ENCODE measurements at places on chromosomes 11 and 22. TPM values are rescaled to one million over a fixed set of nuclear protein-coding genes. Genes with fewer than 3 reads are reported as not detected.

- no peaks in the 10 kb centered on the region for H3K36me3 ChIP-seq
- H3K4me1 ChIP-seq, result peaks cover 17% of the 10 kb centered on the region
- H3K4me3 ChIP-seq, result no peak overlapping the region
- peaks cover 5% of the 10 kb centered on the region for H3K27me3 ChIP-seq
- no peak for DNase-seq
These were observed 3.3 kb upstream of the CRACR2B start for GRCh38 chr11:824292-824880.

DNA sequence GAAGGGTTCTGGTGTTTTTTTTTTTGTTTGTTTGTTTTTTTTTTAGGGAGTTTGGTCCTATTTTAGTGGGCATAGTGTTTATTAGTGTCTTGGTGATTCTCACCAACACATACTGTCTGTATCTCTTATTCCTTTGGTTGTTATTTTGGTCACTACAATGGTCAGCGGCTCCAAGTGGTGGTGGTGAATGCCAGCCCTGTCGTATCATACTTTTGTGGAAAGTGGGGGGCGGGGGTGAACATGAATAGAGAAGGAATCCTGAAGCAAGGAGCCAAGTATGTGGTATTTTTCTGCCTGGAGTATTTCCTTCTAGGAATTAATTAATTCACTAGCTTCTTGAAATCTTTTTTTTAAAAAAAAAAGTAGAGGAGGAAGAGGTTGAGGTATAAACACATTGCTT is 79.6 kb downstream of the GRK3 start:
- no peaks in the 10 kb centered on the region for H3K27me3 ChIP-seq
- no peaks in the 10 kb centered on the region for H3K36me3 ChIP-seq
- no peak overlapping the region for H3K27ac ChIP-seq
- H3K4me3 ChIP-seq, result no peak overlapping the region

- H3K4me1 ChIP-seq, result no peaks in the 10 kb centered on the region
- peaks cover 5% of the 10 kb centered on the region for H3K36me3 ChIP-seq
- no peak overlapping the region for H3K27ac ChIP-seq
- no peak for DNase-seq
These were observed 35.5 kb downstream of the ACO2 start for GRCh38 chr22:41504397-41504796.

DNA sequence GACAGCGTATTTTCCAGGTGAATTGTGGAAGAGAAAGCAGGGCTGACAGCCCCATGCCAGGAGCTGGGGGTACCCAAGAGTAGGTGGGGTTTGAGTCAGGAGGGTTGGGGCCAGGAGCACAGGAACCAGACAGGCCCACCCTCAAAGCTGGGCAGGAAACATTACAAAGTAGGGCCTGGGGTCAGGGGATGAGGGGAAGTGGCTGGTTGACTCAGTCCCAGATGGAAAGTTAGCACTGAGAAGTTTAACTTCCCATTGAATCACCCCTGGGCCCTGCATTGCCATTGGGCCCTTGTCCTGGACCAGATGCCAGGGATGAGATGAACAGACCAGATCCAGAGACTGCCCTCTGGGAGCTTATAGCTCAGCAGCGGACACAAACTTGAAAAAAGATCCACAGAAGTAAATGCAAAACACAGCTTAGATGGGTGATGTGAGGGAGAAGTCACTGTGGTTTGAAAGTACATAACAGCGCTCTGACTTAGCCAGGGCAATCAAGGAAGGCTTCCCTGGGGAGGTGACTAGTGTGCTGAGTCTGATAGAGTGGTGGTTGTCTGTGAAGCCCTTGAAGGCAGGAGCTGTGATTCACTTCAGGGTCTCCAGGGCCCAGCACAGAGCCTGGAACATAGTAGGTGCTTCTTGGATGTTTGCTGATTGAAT is 2.2 kb downstream of the MAFF start:
- peaks cover 5% of the 10 kb centered on the region for H3K4me1 ChIP-seq
- H3K4me3 ChIP-seq, result no peak overlapping the region
- no peaks in the 10 kb centered on the region for H3K27me3 ChIP-seq
- DNase-seq, result no peak
- no peaks in the 10 kb centered on the region for H3K36me3 ChIP-seq
- peak overlapping the region; percentile 88 for H3K27ac ChIP-seq

Gene CTNND1
- 32.0 TPM for total RNA-seq
